NCI-H2107 (cell line): ENCODE measurements at places on chromosomes 11 and 22.

- no peak for DNase-seq
These were observed 82.7 kb downstream of the RPL27A start for GRCh38 chr11:8765294-8765693.

GRCh38 chr11:113404859-113405430 lies 17.4 kb downstream of the ANKK1 start:
- DNase-seq = no peak

GRCh38 chr22:30370641-30371230 lies 13.9 kb downstream of the CCDC157 start:
- DNase-seq = no peak

- no peak for DNase-seq
These were observed 29.8 kb downstream of the TEAD1 start for GRCh38 chr11:12704049-12704448.

DNA sequence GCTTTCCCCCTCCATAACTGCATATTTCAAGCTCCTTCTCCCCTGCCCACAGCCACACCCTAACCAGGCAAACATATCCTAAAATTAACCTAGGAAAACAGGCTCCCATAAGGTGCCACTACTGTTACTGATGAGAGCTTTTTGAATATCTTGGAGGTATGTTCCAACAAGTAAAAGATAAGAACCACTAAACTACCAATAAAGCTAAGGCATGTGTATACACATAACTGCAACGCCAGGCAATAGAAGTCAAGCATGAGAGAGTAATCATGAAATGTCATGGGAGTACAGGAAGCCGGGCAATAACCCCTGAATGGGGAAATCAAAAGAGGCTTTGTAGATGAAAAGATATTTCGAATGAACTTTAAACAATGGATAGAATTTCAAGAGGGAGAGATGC lies 9.3 kb downstream of the MMP13 start:
- DNase-seq = no peak

- DNase-seq = peak; percentile 40
These were observed 43.2 kb upstream of the DLAT start for GRCh38 chr11:111982019-111982464.

DNA sequence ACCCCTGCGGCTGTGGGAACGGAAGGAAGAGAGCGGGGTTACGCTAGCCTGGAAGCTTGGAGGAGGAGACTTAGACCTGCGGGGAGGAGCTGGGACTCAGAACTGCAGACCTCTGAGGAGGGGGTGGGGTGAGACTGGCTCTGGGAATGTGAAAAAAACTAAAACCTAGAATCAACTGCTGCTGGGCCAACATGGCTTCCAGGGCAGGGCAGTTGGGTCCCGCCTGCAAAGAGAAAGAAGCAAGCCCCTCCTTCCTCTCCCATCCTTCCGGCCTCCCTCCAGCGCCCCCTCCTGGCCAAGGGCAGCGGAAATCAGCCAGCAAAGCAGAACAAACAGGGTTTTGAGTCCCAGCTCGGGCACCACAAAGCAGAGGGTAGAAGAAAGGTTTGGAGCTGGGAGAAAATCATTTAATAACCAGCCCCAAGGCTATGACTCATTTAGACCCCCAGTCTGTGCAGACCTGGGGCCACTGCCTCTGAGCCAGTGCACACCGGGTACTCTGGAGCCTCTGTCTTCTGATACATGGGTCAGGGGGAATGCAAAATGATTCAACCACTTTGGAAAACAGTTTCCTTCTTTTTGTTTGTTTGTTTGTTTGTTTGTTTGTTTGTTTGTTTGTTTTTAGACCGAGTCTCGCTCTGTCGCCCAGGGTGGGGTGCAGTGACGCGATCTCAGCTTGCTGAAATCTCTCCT lies 7.3 kb upstream of the NCF4 start:
- no peak for DNase-seq

GRCh38 chr22:20115691-20116375 lies at the start of gene RANBP1:
TSS of gene RANBP1 (plus strand) at chr22:20116104. CDS start at chr22:20116185, 81 bp downstream.
- DNase-seq = no peak

DNA sequence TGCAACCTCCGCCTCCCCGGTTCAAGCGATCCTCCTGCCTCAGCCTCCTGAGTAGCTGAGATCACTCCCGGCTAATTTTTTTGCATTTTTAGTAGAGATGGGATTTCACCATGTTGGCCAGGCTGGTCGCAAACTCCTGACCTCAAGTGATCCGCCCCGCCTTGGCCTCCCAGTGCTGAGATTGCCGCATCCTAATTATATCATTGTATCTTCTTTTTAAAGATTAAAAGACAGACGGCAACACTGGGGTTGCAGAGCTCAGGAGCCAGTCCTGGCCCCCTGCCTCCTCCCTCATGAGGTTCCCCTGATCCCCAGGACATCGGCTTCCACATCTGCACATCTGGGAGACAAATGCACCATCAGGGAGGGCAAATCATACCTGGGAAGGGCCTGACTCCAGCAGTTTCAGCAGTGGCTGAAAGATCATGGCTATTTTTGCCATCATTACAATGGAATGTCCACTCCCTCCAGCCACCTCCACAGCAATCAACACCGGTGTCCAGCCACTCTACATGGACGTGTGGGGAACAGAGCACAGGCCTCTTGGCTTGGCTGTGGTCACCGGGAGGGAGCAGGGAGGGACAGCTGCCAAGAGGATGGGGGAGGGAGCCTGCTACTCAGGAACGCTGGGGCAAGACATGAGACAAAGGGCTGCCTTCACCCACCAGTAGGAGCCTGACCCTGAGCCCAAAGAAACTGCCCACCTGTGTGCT lies 9.2 kb upstream of the CELSR1 start:
- DNase-seq = no peak

DNA sequence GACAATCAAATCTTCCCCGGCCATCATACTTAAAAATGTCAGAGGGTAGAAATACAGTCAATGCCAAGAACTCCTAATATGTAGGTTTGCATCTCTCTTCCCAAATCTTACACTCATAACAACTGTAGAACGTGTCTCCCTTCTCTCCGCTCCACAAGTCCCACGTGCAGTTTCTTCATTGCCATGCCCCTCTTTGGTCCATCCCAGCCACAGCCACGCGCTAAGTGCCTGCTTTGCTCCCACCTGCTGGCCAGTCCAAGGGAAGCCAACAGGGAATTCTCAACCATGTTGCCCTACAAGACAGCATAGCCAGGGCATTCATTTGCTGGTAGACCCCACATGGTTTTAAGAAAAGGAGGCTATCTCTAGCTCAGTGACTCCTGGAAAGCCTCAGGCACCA lies 420.6 kb upstream of the ISX start:
- DNase-seq = no peak

DNA sequence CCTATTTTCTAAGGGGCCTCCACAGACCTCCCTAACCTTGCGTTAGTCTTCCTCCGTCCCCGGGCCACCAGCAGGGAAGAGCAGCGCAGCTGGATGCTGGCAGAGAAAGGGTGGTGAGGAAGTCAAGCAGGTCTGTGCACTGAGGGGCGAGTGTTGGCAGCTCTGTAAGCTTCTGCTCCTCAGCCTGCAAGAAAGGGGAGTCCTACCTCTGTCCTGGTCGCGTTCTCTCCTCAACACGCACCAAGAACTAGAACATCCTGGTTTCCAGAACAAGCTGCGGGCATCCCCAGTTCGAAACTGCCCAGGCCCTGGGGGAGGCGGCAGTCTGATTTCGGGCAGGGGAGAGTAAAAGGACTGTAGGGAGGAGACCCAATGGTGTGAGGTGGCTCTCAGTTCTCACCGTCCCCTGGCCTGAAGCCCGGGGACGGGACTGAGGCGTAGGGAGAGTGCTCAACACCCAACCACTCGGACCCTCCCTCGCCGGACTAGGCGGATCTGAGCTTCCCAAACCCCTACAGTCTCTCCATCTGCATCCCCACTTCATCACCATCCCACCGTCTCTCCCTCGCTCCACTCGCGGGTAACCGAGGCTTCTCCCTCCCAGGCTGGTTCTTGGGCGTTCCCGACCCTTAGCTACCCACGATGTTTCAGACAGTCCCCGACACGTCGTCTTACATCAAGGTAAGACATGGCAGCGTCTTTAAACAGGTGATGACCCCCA lies 7.7 kb upstream of the FLI1 start:
- no peak for DNase-seq

- no peak for DNase-seq
These were observed at the start of gene OR5B2 for GRCh38 chr11:58428021-58428420. TSS of gene OR5B2 (minus strand) at chr11:58428121. CDS start at chr11:58423261, 4,860 bp downstream.

DNA sequence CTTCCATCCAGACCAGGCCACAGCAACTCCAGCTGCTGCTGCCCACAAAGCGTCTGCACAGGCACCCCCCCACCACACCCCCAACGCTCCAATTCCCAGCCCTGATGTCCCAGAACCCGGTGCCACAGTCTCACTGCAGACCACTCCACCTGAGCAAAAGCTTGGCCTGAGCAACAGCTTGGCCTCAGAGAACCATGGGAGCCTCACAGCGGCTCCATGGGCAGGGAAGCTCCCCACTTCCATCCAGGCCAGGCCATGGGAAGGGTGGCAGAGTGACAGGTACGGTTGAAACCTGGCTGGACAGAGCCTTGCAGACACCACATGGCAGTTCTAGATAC lies 13.2 kb downstream of the PLXNB2 start:
- no peak for DNase-seq

DNA sequence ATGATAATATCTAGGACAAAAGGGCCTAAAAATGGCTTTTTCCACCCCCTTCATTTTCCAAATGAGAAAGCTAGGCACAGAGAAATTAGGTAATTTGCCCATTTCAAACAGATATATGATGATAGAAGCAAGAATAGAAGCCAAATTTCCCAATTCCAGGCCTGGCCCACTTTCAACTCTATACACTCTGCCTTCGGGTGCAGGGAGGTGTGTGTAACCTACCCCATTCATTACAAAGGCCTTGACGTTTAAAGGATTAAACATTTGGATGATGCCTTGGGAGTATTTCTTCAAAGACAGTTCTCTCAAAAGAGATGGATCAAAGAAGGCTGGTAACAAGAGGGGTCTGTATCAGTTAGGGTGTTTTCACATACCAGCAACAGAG lies 134.1 kb downstream of the CCDC34 start:
- no peak for DNase-seq

DNA sequence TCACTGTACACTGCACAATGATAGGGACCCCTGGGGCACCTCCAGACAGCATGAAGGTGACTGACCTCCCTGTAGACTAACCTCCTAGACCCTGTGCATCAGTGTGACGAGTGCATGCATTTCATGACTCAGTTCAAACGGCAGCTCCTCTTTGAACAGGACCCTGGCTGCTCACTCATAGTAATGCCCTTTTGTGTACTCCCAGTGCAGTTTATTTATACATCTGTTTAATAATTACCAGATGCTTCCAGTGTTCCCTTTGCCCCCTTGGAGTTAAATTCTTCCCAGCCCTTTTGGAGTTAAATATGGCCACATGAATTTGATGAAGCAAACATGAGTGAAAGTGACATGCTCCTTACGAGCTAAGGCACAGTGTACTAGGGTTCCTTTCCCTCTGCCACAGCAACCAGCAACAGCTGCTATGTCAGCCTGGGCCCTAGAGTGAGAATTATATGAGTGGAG lies 72.4 kb downstream of the PANX1 start:
- no peak for DNase-seq

- no peak for DNase-seq
These were observed 134.6 kb downstream of the SPATA19 start for GRCh38 chr11:133710681-133711240.

DNA sequence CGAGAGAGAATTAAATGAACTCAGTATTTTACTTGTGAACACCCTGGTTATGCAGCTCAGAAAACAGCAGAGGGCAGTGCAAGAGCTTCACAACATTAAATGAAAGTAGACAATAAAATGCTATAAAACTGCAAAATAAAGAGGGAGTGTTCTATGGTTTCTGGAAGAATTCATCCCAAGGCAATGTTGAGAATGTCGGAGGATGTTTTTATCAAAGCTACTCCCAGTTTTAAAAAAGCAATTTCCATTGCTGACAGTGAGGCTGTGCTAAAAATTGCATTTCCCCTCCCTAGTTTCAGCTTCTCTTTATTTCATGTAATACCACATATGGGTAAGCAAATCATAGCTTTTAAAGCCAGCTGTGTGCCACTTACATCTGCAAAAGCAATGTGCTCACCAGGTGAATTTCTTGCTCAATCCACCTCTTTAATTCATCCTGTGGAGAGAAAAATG lies 296.8 kb downstream of the RAB38 start:
- no peak for DNase-seq

GRCh38 chr11:103266167-103266831 lies 157.1 kb downstream of the DYNC2H1 start:
- DNase-seq = no peak

DNA sequence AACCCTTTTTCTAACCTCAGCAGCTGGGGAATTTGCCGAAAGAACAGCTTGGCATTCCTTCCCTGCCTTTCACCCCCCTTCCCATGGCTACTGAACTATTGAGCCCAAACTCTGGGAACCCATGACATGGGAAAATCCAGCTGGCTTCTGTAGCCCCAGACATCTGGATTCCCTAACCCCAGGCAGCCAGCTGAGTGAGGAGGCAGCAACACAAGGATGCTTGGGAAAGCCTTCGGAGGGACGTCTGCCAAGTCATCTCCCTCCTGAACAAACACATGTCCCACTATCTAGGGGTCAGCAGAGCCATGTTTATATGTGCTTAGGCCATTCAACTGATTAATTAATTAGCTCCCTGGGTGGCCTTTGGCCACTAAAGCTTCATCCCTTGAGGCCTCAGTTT lies 21.6 kb downstream of the LRRC55 start:
- DNase-seq = no peak

DNA sequence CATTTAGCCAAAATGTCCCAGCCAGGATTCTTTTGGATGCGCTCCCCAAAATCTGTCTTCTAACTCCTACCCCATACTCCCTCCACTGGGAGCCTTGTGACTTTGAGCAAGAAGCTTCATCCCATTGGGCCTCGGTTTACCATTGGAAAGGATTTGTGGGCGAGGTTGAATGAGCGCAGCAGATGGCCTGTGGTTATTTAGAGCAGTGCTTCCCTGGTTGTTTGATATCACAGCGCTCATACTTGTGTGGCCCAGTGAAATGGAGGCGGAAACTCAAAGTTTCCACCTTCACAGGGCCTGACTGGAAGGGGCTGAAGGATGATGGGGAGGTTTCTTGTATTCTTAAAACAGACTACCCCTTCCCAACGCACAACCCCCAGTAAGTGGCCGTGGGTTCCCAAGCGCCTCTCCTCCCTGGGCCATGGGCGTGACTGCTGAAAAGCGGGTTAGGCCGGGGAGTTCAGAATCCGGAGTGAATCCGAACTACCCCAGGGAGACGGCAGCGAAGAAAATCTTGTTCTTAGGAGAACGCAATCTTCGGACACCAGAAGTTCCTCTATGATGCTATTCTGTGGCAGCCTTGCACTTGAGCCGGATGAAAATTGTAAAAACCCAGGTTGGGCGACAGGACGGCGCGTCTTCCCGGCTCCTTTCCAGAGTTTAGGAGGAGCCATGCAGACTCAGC lies 1.2 kb upstream of the ATF4 start:
- no peak for DNase-seq

DNA sequence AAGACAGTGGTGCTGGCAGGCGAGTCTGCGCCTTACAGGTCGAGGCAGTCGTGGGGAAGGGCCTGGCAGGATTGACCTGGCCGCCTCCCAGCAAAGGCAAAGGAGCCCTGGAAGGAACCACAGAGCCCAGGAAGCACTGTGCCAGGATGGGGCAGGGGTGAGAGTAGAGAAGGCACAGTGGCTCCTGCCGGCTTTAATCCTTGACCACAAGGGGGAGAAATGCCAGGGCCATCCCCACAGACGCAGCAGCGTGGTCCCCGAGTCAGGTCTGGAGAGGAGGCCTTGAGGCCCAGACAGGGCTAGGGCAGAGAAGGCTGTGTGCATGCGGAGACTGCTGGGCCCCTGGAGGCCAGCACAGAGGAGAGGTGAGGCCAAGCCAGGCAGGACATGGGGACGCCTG lies 9.9 kb upstream of the NDUFS8 start:
- DNase-seq = no peak
